AML-193 (cell line): ENCODE measurements at places on chromosomes 1 and 21.

DNA sequence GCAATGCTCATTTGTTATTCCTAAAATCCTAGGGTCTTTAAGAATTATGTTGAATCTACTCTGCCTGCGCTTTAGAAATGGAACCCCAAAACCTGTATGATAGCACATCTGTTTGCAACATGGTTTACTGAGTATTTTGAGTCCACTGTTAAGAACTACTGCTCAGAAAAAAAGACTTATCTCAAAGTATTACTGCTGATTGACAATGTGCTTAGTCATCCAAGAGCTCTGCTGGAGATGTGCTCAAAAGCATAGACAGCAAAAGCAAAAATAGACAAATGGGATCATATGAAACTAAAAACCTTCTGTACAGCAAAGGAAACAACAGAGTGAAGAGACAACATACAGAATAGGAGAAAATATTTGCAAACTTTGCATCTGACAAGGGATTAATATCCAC lies 107.0 kb downstream of the CTH start:
- no peak for DNase-seq

DNA sequence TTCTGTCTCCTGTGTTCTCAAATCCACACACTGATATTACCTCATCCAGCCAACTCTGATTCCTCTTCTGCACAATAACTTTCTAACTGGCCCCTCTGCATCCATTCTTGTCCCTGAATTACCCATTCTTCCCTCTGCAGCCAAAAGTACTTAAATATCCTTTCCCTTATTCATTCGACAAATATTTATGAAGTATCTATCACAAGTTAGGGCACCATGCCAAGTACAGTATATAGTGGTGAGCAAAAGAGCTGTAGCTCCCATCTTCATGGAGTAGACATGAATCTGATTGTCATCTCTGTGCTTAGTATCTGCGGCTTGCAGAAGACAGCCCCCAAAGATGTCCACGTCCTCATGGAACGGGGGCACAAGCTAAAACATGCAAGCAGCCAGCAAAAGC lies 316.8 kb downstream of the SETD4 start:
- DNase-seq, result no peak

DNA sequence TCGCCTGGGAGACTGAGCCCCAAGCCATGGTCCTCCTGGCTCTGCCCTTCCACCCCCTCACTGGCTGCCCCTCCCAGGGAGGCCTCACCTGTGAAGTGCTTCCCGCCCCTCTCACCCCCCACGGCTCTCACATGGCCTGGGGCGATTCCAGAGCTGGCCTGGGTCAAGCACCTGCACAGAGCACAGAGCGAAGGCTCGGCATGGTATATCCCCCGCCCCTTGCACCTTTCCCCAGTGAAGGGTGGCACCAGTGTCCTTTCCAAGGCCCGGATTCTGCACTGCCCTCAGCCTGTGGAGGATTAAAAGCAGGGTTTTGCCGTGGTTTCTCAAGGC lies 1.1 kb upstream of the AJAP1 start:
- no peak for DNase-seq

DNA sequence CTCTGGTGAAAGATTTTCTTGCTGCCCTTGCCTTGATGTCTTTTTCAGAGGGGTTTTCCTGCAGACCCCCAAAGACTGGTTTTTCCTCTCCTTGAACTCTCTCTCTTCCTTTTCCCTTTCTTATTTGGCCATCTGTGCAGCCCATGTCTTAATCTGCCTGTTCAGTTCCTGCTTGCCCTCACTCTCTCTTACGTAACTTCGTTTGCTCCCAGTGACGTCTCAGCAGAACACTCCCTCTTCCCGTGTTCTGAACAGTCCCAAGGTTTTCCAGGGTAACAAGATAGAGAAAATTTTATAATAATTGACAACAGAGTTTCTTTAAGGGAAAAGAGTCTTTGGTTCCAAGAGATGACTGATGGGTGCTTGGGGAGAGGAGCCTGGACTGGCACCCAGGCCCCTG lies 109.1 kb upstream of the LMO4 start:
- peak; percentile 20 for DNase-seq

DNA sequence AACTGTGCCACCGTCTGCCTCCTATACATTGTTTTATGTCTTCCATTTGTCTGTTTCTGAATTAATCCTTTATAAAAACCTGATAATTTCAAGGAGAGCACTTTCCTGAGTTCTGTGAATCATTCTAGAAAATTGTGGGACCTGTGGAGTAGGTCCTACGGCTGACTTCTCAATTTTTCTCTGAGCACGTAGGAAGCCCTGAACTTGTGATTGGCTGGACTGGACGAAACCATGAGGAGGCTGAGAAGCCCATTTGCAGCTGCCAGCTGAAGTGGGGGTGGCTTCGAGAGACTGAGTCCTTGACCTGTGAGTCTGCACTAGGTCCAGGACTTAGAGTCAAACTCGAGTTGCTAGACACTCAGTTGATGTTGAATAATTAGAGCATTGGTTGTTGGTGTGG lies 277.1 kb upstream of the NCAM2 start:
- DNase-seq, result no peak

DNA sequence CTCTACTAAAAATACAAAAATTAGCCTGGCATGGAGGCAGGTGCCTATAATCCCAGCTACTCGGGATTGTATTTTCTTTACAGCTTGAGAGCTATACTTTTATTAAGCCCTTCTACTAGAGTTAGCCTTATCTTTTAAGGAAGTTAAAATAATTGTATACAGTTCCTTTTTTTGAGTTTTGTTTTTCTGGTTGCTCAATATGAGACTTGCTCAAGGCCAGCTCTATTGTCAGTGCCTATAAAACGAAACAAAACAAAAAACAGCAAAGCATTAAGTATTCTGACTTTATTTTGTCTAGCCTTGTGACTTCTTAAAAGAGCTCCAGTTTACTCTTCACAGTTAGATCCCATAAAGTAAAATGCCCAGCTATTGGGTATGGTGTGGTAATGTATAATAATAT lies 17.2 kb downstream of the PKN2 start:
- peak; percentile 87 for DNase-seq

GRCh38 chr1:208475449-208475848 lies 231.3 kb upstream of the PLXNA2 start:
- no peak for DNase-seq

- no peak for DNase-seq
Observed at GRCh38 chr1:166700696-166701095, 138.6 kb upstream of the POGK start.

DNA sequence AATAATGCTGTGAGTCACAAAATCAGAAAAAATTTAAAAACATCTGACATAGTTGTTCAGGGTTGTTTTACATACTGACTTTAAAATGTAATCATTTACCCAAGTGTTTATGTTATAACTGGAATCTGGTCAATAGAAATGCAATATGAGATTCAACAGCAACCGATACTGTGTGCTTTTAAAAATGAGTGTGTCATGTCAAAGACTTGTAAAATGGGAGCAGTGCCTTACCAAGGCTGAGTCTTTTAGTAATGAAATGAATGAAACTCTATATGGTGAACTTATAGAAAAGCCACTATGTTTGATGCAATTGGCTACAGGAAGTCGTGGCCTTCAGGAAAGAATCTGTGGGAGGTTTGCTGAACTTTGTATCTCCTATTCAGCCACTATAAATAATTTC lies 570.2 kb downstream of the DPYD start:
- DNase-seq, result no peak

DNA sequence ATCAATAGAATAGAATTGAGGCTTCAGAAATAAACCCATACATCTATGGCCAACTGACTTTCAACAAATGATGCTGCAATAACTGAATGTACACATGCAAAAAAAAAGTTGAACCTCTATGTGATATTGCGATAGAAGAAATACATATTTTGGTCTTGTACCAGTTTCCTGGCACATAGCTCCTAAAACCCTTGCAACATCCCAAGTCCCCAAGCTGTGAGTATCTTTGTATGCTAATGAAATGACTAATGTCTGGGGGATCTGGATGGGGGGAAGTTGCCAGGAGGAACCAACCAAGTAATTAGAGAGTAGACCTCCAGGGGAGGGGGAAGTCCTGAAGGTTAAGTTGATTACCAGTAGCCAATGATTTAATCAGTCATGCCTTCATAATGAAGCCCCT lies 24.4 kb downstream of the BLZF1 start:
- DNase-seq, result peak; percentile 82

- no peak for DNase-seq
Observed at GRCh38 chr1:205301842-205302588, 19.5 kb downstream of the NUAK2 start.

GRCh38 chr1:24949331-24949881 lies 19.3 kb upstream of the RUNX3 start:
- DNase-seq, result no peak

DNA sequence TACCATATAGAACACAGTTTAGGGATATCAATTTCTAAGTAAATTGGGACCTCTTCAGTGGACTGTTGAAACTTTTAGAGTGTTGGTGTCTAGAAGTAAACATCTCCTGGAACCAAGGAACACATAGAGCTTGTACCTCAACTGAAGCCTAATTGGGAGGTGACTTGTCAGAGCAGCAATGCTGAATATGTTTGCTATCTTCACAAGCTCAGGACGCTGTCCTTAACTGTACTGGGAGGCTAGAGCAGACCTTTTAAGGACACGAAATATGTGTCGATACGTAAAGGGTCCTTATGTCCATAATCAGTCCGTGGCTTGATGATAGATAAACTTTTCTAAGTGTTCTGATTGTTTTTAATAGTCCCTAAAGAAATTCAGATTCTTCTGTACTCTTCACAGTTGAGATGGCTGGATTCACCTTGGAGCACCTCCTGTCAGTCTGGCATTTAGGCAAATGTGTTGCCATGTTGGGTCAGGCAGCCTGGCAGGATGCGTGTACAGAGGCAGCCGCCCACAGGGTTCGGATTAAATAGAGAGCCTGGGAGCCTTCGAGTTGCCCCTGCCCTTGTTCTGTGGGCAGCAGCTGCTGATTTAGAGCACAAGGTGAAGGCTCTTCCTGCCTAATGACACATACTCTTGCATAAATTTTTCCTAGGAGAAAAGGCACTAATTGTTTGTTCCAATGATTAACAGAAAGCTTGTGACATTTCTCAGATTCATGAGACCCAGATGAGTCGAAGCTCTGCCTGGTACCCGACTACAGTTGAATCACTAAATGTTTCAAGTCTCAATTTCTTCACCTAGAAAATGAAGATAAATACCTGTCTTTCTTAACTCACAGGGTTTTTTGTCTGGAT lies 3.6 kb downstream of the ACTN2 start:
- no peak for DNase-seq

- no peak for DNase-seq
Observed at GRCh38 chr1:56686169-56686568, 41.1 kb downstream of the PRKAA2 start.

DNA sequence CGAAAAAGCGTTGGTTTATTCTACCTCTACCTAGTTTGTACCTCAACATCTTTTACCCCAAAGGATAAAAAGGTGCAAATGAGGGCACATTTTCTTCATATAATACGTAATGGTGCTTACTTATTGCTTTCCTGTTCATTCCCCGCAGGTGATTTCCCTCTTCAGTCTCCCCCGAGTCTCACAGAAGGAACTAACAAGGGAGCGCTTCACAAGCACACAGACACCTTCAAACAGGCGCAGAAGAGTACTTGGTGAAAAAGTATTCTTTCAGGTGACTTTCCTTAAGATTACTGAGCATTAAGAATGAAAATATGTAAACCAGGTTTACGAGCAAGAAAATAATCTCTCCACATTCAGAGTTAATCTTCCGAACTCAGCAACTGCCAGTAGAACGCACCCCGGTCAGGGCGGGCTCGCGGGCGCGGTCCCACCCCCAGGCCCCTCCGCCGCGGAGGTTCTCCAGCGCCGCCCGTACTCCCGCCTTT lies 511 bp upstream of the RABGAP1L start:
- DNase-seq, result peak; percentile 51

- no peak for DNase-seq
Observed at GRCh38 chr1:185956881-185957280, 222.7 kb downstream of the HMCN1 start.

DNA sequence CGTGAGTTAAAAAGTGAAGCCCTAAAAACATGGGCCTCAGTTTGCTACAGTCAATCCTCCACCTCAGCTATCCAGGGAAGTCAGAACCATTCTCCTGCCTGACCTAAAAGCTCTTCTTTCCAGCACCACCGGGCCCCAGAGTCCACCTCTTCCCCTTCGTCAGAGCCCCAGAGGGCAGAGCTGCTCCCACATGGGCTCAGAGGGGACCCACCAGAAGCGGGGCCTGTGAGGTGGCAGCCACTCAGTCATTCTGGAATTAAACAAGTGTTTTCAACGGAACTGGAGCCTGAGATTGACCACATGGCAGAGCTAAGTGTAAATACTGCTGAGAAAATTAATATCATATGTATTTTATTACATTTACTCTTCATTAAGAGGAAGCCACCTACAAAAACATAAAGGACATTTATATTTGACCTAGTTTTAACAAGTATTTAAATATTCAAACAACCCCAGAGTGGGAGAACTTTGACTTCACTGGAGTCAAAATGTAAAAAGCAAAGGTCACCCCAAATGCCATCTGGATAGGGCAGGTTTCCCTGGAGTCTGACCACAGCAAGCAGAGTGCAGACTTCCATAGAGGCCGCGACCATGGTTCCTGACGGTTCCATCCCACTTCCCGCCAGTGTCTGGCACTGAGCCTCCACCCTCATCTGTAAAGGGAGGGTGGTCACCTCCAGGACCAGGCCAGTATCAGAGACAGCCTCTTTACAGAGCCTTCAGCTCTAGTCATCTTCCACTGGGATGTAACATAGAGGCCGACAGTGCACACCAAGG lies 1.8 kb downstream of the SUMO3 start:
- DNase-seq, result no peak

DNA sequence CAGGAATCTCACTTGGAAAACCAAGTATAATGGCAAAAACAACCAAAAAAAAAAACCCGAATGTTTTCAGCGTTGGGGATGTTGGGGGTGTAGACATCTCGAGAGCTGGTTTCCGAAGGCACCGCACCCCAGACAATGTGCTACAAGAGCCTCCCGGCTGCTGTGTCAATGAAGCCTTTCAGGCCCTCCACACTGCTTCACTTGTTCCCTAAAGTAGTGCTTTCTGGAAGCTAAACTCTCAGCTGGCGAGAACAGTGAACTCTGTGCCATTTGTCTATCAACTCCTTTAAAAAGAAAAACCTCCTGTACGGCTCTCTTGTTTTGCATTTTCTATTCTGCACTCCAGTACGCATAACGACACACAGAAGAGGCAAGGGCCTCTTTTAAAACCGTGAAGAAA lies 32.5 kb downstream of the PLEKHO1 start:
- no peak for DNase-seq

DNA sequence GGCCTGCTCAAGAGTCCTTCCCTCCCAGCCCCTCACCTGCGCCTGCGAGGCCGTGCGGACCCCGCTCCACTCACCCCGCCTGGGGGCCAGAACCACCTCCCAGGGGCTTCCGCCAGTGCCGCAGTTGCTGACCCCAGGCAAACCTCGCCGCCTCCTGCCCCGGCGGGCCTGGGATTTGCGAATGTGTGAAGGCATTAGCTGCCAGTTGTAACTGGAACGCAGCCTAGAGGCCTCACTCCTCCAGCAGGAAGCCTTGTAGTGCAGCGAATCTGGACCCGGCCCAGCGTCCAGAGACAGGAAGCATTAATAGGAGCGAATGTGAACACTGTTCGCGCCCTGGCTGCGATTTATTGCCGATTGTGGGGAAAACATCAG lies 140.9 kb upstream of the ARHGEF16 start:
- DNase-seq, result no peak

- no peak for DNase-seq
Observed at GRCh38 chr1:180267211-180267561, 37.1 kb downstream of the LHX4 start.

- DNase-seq, result no peak
Observed at GRCh38 chr1:206909161-206909882, 12.1 kb downstream of the IL24 start.

- no peak for DNase-seq
Observed at GRCh38 chr1:179939941-179940340, 14.7 kb upstream of the CEP350 start.
